Pancreas (tissue), 10 donors: ENCODE measurements at places on chromosomes 2 and 18.

- DNase-seq = no peak
Observed at GRCh38 chr2:1272835-1273234, 140.4 kb upstream of the TPO start.

DNA sequence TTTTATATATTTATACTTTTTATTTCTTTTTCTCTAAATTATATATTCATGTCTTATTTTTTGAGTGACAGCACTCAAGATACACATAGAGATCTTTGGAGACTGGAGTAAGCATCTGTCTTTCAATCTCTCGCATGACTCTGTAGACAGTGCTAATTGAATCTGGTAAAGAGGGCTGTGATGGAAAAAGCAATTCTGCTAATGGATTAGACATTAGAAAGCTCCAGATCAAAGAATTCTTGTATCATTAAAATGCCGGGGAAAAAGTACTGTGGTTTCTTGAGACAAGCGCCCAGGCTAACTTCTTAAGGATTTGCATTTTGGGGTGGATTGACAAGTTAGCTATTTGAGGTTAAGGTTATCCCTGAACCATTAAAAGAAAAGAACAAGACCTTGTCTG, 383.1 kb upstream of the TNP1 start:
- DNase-seq = no peak

DNA sequence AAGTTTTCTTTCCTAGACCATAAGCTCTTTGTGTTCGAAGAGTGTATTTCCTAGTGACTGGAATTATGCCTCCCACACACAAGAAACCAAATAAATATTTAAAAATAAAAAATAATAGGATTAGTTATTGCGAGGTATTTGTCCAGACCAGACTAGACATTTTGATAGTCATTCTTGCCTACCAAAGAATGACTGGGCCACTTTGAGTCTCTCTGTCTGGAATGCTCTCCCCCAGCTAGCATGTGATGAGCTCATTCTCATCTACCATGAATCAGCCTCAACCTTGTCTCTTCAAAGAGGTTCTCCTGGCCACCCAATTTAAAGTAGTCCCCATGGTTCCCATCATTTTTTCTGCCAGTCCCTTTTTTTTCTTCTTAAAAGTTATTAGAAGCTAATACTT, 13.9 kb upstream of the DSC1 start:
- no peak for DNase-seq

DNA sequence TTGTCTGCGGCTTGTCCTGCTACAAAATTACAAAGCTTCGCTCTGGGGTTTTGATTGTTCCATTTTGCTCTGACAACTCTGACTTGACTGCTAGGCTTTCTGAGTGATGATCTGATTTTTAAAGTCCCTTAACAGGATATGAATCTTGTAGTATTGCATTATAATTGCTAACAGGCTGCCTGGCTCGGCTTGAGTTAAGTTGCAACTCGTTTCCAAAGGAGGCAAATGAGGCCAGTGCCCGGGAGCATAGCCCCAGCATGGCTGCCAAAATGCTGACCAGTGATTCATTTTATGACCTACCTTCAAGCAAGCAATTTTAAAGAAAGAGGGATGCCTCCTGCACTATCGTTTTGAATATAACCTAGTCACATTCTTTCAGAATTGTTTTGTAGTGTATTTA, 135.4 kb downstream of the COL6A3 start:
- no peak for DNase-seq

GRCh38 chr2:216181953-216182461, 72.9 kb downstream of the XRCC5 start:
- DNase-seq = no peak

- DNase-seq = no peak
Observed at GRCh38 chr2:65922030-65922429, 489.6 kb upstream of the SPRED2 start.

- no peak for DNase-seq
Observed at GRCh38 chr18:67232991-67233390, 283.5 kb downstream of the DSEL start.

- no peak for DNase-seq
Observed at GRCh38 chr2:12712881-12713280, 3.9 kb upstream of the TRIB2 start.

GRCh38 chr2:239598011-239598731, 197.4 kb upstream of the HDAC4 start:
- no peak for DNase-seq

DNA sequence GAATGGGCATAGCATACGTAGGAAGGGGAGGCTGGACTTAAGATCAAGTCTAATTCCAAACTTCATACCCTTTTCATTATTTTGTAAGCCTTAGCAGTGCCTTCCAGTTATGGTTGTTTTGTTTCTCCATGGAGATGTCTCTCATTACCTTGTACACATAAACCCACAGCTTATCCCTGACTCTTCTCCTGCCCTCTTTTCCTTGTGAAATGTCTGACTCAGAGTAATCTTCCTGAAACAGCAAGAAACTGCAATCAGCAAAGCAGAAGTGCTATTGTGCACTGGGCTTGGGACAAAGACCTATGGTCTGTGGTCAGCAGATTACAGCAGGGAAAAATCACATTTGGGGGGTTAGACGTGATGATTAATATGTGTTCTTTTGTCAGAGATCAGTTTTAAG, 176.7 kb downstream of the IKZF2 start:
- DNase-seq = no peak

DNA sequence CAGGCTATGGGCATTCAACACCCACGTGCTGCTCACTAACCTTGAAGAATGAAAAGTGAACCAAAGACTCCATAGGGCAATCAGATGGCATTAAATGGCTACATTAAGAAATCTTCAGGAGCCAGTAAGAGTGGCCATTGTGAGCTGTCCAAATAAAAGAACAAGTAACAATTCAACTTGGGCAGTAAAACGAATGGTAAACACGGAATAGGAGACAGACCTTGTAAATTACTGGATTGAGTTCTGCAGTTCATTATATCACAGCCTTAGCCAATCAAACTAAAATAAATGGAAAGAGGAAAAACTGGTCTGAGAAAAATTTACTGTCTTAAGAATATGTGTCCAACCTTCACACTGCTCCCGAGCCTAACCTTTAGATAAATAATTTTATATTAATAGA, 306.5 kb upstream of the ZNF521 start:
- DNase-seq = no peak

DNA sequence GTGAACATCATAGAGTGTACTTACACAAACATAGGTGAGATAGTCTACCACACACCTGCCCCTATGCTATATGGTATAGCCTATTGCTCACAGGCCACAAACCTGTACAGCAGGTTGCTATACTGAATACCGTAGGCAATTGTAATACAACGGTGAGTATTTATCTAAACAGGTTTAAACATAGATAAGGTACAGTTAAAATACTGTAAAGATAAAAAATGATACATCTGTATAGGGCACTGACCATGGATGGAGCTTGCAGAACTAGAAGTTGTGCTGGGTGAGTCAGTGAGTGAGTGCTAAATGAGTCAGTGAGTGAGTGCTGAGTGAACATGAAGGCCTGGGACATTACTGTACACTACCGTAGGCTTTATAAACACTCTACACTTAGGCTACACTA, 267.0 kb upstream of the HS6ST1 start:
- DNase-seq = no peak

GRCh38 chr2:1223791-1224190, 189.5 kb upstream of the TPO start:
- DNase-seq = no peak

- no peak for DNase-seq
Observed at GRCh38 chr18:48940854-48941611, 9.7 kb downstream of the SMAD7 start.

DNA sequence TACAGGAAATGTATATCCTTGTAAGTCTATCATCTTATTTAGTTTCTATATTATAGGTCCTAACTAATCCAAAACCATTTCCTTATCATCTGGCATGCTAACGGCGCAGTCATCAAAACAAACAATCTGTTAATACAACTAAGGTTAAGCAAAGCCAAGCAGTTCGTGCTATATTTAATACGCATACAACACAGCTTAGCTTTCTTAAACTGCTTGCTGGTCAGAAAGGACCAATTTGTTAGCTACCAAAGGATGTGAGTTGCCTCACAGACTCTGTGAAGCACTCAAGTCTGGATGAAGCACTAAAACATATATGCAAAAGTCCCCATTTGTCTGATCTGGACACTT, 67.0 kb downstream of the ZEB2 start:
- no peak for DNase-seq

- DNase-seq = no peak
Observed at GRCh38 chr2:148508878-148509287, 135.7 kb upstream of the EPC2 start.

DNA sequence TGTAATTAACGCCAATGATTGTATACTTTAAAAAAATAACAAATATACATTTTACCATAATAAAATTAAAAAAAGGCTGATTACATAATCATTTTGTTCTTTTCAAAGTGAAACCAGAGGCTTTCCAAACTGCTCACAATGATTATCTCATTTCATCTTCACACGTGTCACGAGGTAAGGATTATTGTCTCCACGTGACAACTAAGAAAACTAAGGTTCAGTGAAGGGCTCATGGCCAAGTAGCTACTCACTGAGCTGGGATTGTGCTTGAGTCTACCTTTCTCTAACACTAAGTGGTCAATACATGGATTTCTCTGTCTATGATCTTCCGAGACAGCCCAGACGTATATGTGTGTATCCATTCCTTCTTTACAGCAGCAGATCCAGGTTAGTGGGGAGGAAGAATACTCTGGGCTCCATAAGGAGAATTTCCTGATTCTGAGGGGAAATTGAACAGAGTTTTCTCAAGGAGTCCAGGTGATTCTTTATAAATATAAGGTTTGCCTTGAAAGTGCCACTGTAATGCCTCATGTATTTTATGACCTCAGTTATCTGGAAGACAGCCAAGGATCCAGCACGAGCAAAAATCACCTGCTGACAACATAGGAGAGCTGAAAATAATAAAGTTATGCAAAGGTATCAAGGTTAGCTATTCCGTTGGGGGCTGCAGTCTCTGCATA, 25.6 kb upstream of the ACSL3 start:
- no peak for DNase-seq

GRCh38 chr2:53865264-53865663, 5.5 kb upstream of the GPR75 start:
- DNase-seq = no peak

DNA sequence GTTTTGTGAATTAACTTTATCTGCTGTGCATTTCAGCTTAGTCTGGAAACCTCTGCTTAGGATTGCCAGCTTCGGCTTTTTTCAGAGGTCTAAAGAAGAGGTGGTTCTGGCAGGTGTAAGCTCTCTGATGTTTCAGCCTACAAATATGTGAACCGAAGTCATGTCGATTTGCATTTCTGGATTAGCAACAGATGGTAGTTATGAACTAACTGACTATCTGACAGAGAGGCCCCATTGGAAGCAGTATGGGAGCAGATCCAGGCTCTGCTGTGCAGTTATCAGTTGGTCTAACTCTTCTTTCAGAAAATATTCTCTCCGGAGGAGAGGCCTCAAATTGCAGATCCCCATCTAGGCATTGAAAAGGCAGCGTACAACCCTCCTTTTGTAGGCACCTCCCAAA, 32.7 kb upstream of the SPRED2 start:
- DNase-seq = no peak

DNA sequence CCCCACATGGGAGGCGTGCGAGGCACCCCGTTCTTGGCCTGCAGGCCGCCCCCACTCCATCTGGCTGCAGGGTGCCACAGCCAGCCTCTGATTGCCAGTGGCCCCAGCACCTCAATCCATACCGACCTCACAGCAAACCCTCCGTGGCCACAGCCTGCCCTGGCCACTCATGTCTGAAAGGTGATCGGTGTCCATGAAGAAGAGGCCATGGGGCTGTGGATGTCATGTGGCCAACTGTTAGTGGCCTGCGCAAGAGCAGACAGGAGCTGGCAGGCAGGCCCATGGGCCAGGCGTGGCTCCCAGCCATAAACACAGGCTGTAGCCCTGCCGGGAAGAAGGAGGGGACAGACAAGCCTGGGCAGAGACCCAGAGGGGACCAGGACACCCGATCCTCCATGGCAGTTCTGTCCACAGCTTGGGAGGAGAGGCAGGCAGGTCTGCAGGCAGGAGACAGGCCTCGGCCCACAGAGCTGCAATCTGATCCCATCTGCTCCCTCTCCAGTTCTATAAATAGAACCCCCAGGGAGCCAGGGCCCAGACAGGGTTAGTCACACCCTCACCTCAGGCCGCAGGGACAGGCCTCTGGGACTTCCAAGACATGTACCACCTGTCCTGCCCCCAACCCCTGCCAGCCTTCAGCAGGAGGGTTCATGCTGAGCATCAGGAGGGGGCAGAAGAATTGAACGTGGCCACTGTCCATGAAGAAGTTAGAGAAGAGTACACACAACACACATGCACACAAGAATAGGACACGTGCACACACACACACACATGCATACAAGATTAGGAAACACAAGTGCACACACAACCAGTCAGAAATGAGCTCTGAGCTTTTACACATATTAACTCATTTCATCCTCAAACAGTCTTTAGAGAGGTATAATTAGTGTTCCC, 16.9 kb downstream of the STEAP3 start:
- peak; percentile 76 for DNase-seq

DNA sequence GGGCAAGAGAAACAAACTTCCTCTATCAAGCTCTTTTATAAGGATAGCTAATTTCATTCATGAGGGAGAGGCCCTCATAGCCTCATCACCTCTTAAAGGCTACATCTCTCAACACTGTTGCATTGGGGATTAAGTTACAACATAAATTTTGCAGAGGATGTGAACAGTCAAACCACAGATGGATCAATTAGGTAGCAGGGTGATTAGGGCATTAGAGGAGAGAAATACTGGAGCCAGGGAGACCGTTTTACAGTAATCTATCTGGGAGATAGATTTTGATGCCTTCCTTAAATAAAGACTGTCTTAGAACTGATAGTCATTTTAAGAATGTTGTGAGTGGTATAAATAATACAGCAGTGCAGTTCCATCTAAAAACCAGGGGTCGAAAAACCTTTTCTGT, 258.9 kb downstream of the DCC start:
- DNase-seq = no peak

DNA sequence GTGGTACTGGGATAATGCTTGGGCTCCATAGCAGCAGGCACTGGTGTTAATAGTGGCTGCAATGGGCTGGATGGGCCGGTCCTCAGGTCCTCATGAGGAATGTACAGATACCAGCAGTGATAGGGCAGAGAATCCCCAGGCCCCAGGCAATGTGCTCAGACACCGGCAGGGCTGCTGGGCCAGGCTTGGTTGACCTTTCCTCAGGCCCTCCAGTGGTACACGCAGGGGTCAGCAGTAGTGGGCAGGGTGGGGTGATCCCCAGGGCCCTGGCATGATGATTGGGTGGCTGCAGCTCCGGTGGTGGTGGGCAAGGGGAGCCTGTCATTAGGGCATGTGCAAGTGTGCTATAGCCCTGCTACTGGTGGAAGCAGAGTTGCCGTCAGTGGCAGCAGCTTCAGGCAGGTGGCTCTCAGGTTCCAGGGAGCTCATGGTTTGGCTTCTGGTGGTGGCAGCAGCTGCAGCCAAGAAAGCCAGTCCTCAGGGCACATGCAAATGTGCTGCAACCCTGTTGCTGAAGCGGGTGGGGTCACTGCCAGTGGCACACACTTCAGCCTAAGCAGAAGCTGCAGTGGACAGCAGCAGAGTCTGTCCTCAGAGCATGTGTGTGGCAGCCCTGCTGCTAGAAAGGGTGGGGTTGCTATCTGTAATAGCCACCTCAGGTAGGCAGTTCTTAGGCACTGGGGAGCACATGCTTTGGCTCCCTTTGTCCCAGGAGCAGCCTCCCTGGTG, 56.8 kb downstream of the CCNT2 start:
- no peak for DNase-seq

- peak; percentile 58 for DNase-seq
Observed at GRCh38 chr2:128367601-128368359, 49.1 kb upstream of the HS6ST1 start.
